Neural progenitor cell (in vitro differentiated cells): ENCODE measurements at places on chromosomes 5 and 9. TPM values are rescaled to one million over a fixed set of nuclear protein-coding genes. Genes with fewer than 3 reads are reported as not detected.

- no peak for DNase-seq
Measured at GRCh38 chr5:80540691-80541090, 29.4 kb downstream of the ANKRD34B start.

GRCh38 chr9:28774433-28775235 is 1201.4 kb upstream of the C9orf72 start:
- DNase-seq: peak; percentile 32

GRCh38 chr5:172877466-172878260 is 43.6 kb downstream of the ERGIC1 start:
- DNase-seq: no peak

- no peak for DNase-seq
Measured at GRCh38 chr9:118336250-118336942, 632.2 kb downstream of the TLR4 start.

GRCh38 chr9:123686131-123686828 is 243.6 kb downstream of the DENND1A start:
- no peak for DNase-seq

GRCh38 chr5:180642181-180642775 is 7.1 kb downstream of the FLT4 start:
- no peak for DNase-seq

DNA sequence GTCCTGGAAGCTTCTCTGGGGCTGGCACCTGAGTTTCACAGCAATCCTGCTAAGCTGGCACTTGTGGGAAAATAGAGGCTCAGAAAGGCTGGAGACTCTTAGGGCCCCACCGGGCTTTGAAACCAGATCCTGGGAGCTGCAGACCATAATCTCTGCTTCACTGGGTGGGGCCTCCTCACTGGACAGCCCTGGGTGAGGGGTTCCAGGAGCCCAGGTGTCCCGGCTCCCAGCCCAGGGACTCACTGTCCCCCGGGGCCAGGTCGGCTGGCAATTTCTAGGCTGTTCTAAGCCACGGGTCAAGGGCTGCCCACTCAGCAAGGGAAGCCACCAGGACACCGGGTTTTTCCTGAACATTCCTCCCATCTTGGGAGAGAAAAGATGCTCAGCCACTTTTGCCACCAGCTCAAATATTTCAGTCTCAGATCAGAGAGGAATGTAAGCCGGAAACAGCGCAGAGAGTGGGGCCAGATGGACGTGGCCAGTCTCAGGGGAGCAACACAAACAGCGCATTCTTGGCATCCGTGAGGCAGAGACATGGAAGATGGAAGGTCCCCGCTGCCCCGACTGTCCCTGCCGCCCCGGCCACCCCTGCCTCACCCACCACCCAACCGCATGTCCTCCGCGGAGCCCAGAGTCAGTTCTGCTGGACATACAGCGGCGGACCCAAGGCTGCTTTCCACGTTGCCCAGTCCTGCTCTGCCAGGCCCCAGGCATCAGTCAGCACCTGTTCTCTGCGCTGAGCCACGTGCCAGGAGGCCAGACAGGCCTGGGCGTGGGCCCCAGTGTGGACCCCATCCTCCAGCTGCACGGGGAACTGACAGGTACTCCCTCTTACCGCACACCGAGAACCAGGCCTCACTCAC is 72.6 kb downstream of the VAV2 start:
- no peak for DNase-seq

DNA sequence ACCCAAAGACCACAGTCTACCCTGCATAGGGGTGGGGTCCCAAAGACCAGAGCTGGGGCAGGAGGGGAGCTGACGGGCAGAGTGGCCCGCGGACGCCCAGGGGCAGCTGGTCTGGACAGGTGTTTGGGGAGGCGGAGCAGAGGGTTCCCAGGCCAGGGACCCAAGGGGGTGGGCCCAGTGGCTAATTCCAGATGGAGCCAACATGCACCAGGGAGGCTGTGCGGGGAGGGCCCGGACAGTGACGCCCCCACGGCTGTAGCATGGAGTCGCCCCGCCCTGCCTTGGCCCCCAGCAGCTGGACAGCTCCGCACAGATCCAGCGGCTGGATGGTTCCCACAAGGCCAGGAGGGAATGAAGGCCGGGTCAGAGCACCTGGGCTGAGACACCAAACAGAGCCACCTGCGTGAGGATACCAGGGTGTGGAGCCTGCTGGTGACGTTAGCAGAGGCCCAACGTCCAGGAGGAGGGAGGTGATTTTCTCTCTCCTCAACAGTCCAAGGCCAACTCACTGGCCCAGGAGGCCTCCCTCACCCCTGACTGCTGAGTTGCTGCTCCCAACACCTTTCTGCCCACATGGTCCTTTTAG is 55.3 kb upstream of the EGFL7 start:
- no peak for DNase-seq

- peak; percentile 47 for DNase-seq
Measured at GRCh38 chr5:59799668-59800346, 93.7 kb downstream of the PDE4D start.

HRCT1 gene
- not detected in 2 replicates for total RNA-seq
